ENCODE measurements at places on chromosomes 2 and 18.
A peak's percentile ranks its signal among the peaks of the same experiment; 100 is the strongest.

- no peak for DNase-seq
These were observed 7.1 kb upstream of the TMEM163 start for GRCh38 chr2:134725876-134726275.

DNA sequence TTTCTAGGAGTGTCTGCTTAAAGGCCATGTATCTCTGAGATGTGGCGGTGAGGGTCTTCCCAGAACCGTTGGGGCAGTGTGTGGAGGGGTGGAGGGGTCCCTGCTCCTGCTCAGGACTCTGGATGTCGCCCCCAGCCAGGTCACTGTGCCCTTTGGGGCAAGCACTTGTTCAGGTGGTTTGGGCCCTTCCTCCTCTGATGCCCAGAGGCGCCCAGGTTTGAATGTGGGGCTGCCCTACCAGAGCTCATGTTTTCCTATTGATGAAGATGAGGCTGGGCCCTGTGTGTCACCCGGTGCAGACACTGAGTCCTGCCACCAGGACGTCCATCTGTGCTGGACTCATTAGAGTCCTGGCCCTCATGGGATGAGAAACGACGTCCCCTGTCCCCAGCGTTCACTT lies 14.3 kb upstream of the PER2 start:
- no peak for DNase-seq

- no peak for DNase-seq
These were observed 1132.1 kb upstream of the ZEB2 start for GRCh38 chr2:145652036-145652435.

- DNase-seq: no peak
These were observed 393.1 kb upstream of the KLHL29 start for GRCh38 chr2:22991844-22992243.

DNA sequence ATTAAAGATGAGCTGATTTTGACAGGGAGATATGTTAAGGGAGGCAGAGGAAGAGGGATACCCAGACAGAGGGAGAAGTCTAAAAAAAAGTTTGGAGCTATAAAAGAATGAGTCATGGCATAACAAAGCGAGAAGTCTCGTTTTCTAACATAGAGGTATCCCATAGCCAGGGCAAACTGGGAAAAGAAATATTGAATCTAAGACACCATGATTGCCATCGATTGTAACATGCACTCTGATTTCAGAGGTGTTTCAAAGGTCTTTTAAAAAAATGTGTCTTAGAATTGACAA lies 110.7 kb downstream of the MDH1 start:
- DNase-seq: no peak

GRCh38 chr18:63262369-63263335 lies 56.9 kb downstream of the BCL2 start:
- DNase-seq: no peak

GRCh38 chr2:86633155-86633651 lies 9.5 kb upstream of the RNF103 start:
- DNase-seq: no peak

- no peak for DNase-seq
These were observed 193 bp downstream of the MBOAT2 start for GRCh38 chr2:9003366-9003615.

DNA sequence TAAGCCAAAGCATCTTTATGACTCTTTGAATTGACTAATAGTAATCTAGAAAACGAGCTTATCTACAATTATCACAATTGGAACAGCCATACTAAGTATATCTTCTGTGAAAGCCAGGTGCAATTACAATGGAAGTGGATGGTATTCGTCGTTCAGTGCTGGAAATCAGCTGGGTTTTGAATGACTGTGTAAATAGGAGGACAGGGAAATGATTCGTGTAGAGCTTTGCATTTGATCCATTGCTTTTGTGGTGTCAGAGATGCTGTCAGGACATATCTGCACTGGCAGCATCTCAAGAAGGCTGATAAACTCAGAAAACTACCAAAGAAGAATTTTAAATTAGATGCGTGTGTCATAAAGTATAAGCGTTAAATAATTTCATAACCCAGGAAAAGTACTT lies 187.1 kb downstream of the ZNF407 start:
- DNase-seq: no peak

DNA sequence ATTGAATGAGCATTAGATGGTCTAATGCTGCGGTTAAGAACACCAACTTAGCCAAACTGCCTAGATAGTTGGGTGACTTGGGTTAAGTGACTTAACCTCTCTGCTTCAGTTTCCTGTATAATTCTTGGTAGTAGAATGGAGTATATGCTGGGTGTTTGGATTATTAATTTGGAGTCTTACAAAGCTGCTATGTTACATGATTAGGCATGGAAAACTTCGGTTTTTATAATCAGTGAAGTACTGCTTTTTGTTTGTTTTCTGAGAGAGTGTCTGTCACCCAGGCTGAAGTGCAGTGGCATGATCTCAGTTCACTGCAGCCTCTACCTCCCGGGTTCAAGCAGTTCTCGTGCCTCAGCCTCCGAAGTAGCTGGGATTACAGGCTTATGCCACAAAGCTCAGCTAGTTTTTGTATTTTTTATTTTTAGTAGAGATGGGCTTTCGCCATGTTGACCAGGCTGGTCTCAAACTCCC lies 4.5 kb downstream of the RPL37A start:
- no peak for DNase-seq

DNA sequence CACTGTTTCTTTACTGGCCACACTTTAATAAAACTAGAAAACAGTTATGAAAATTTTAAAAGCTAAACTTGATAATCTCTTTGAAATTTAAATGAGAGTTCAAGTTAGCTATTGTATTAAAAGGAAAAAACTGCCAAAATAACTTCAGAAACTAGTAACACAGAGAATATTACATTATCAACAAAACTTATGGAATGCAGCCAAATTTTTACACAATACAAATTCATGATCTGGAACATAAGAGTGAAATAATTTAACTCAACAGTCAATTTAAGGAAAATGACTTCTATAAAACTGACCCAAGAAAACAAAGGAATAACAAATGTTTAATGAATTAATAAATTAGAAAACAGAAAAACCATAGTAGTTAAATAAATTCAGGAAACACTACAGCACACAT lies 65.0 kb downstream of the TCF4 start:
- no peak for DNase-seq

DNA sequence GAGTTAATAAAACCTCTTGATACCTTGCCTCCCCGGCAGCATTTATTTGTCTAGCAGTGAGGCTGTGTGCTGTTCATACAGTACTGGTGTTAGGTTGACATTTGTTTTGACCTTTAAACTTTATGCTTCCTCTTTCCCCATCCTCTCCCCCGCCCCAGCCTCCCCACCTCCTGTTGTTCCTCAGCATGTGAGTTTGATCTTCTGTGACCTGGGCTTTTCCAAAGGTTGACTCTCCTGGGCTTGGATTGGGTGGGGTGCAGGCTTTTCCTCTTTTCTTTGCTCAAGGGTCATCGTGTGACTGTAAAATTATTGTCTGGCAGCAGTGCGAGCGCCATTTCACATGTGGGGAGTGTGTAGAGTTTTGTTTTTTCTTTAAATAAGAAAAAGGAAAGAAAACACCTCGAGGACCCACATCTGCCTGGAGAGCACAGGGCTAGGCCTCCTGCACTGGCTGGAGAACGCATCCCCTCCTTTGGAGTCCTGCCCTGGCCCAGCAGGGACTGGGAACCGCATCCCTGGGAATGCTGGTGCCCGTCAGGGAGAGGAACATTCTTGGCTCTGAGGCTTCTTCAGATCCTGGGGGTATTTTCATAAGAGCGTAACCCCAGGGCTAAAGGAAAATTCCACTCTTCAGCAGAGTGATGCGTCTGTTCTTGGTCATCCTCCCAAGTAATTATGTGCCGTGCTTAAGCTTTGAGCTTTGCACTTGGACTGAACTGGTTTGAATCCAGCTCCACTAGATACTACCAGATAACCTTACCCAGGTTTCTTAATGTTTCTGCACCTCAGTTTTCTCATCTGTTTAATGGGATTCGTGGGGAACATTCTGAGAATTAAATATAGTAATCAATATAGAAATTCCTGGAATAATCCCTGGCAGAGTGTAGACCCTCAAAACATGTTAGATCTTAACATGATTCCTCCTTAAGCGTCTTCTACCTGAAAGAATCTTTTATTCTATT lies 91.5 kb downstream of the SETBP1 start:
- peak; percentile 61 for DNase-seq

DNA sequence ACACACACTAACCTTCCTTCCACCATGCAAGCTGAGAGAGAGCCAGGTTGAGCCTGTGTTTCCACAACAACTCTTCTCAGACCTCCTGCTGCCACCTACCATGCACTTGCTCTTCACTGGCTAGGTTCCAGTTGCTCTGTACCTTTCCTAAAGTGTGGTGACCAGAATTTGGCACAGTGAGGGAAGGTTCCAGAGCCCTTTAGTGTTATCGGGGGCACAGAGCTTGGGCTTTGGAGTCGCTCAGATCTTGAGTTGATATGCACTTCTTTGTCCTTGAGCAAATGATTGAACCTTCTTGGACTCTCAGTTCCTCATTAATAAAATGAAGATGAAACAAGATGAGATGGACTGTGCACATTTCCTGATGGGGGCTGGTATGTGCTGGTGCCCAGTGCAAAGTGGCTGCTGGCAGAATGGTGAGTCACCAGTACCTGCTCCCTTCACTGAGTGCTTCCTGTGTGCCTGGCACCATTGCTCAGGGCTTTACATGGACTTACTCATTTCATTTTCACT lies 47.1 kb downstream of the NEDD4L start:
- no peak for DNase-seq

DNA sequence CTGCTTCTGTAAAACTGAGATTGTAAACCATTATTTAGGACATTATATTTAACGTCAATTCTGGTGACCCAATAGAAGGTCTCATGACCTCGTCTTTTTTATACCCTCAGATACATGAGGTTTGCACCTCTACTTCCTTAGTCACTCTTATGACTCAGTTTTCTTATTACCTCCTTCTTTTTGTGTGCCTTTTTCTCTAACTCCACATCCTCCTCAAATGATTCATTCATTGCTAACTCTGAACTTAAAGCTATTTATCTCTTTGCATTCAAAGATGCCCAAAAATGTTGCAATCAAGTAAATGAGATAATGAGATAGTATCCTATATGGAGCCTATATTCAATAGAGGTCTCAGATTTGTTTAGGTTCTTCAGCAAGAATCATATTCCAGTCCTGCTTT lies 121.0 kb upstream of the KYNU start:
- DNase-seq: no peak

GRCh38 chr2:136929531-136929930 lies 164.2 kb downstream of the THSD7B start:
- DNase-seq: no peak

DNA sequence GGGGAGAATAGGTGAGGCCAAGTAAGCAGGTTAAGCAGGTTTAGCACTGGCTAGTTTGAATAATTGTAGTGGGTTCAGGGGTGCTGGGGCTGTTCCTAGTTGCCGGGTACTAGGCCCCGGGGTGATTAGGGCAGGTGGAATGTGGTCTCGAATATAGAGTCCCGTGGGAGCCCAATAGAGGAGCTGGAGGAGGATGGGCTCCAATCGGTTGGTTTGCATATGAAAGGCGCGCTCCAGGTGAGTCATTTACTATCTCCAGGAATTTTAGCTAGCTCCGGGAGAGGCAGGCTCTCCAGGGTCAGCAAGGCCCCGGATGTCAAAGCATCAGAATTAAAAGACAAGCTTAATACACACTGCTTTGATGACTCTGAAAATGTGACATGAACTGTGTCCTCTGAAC lies 304.0 kb downstream of the ZNF521 start:
- DNase-seq: no peak

GRCh38 chr2:219772103-219772635 lies 144.7 kb downstream of the SLC4A3 start:
- no peak for DNase-seq

- DNase-seq: no peak
These were observed 81.0 kb downstream of the NDUFA10 start for GRCh38 chr2:239943991-239944631.

DNA sequence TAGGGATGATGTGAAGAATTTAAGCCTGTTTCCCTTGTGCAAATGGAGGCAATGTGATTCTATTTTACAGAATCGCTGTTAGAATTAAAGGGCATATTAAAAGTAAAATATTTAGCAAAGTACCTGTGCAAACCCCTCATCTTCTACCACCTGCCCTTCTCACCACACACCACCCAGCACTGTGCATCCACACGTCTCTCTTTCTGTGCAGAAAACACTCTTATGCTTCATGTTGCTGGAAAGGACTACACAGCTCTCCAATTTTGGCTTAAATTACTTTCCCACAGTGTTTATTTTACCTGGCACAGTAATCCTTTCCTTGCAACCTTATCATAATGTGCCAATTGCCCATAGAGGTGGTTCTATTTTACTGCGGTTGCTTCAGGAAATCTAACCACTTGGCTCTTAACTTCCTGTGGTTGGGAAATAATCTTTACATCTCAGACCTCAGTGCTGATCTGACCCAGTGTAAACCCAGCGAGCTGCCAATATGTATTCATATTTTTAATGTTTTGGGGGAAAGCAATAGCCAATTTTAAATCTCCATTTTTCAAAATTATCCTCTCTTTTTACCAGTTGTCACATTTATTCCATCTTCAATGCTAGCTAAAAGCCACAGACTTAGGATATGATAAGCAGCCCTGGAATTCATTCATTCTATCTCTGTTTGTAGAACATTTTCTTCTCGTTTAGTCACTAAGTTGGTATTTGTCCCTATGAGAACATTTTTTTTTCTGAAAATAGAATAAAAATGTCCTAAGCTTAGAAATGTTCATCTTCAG lies 250.9 kb downstream of the DSEL start:
- DNase-seq: no peak

GRCh38 chr2:168767258-168767657 lies 35.2 kb upstream of the NOSTRIN start:
- DNase-seq: no peak

DNA sequence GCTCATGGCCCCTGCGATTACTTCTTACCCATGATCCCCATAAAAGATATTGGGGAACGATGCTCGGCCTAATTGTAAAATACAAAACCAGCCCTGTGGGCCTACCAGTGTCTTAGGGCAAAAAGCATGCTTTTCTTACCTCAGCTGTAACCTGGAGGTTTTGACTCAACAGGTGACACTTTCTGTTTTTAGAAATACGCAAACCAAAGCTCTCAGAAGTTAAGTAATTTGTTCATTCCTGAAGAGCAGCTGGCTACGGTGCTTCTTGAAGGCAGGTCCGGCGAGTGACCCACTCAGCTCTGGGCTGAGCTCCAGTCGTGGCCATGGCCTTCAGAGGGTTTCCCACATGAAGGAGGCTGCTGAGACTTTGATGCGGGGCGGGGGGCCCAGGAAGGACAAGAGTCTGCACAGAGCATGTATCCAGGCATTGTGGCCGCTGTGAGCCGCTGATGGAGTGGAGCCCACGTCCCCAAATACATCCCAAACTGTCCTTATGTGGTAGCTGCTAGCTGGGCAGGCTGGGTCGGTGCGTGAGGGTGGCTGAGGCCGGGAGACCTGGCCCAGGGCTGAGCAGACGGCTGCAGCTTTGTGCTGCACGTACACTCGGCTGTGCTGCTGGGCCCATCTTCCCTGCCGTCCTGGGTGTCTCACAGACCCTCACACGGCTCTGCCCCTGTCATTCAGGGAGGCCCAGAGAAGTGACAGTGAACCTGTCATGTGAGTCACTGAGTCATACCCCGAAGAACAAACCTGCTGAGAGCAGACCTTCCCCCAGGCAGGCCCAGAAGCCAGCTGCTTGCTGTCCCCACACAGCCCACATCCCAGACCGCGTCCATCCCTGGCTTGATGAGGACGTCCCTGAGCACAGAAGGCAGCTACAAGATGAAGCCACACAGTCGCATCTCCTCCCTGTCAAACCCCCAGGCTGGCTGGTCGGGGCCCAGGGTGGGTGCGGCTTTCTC lies 34.1 kb downstream of the ITGB1BP1 start:
- no peak for DNase-seq
